Endothelial cell of umbilical vein (primary cell): ENCODE measurements at places on chromosomes 5 and 9. TPM values are rescaled to one million over a fixed set of nuclear protein-coding genes. Genes with fewer than 3 reads are reported as not detected.

TNFAIP8 gene
- 6.0 and 7.4 TPM in 2 replicates for total RNA-seq

GABRA1 gene
- not detected in 2 replicates for total RNA-seq

PCDHA9 gene
- total RNA-seq, result not detected in 2 replicates

TNIP1 gene
- 87.0 and 96.8 TPM in 2 replicates for total RNA-seq

IQGAP2 gene
- 4.7 and 5.7 TPM in 2 replicates for total RNA-seq
